ENCODE measurements at places on chromosomes 13 and 19.

DNA sequence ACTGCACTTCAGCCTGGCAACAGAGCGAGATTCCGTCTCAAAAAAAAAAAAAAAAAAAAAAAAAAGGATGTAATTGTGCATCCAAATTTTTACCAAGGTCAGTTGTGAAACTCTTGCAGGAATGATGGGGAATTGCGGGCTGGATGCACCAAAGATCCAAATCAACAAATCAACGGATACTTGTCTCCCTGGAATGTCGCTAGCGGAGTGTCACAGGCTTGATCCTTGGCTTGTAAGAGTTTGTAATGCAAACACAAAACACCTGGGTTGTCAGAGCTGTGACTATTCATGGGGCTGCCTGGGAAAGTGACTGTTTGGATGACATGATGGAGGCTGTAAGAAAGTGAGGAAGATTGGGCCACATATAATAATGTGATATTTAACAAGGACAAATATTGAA, 4.2 kb downstream of the KANK3 start:
- no peak for DNase-seq

- no peak for DNase-seq
These were observed 68.5 kb downstream of the FLT1 start for GRCh38 chr13:28426381-28426780.

DNA sequence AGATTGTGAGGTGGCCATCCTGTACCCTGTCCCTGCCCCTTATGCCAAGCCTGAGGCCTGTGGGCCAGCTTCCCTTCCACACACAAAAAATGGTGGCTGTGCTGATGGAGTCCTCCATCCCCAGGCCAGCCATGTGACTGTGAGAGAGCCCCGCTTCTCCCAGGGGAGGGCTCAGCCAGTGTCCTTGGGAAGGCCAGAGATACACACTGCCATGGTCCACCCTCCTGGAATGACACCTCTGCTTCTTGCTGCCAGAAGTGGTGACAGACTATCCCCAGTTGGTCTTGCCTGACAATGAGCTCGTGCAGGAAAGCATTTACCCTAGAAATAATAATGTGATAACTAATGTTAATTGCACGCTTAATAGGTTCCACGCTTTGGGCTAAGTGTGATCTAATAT, 38.0 kb downstream of the FAM124A start:
- no peak for DNase-seq

DNA sequence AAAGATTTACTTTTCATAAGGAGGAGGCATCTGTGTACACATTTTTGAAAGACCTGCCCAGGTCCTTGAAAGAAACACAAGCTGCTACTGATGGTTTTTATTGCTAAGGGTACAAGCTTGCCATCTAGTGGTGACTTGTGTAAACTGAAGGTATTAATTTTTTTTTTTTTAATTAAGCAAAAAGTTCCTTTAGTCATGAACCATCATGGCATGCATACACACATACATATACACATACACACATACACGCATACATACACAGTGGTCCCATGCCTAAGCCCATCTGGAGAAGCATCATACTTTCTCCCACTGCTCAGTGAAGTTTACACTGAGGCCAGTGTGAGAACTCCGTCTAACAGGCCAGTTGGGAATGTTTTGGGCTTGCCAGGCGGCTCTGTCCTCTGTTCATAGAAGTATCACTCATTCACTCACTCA, 312.5 kb downstream of the DCLK1 start:
- DNase-seq, result no peak

- no peak for DNase-seq
These were observed 529 bp downstream of the ZNF836 start for GRCh38 chr19:52170863-52171320.

- no peak for DNase-seq
These were observed 5.0 kb downstream of the PAK4 start for GRCh38 chr19:39130337-39131254.

DNA sequence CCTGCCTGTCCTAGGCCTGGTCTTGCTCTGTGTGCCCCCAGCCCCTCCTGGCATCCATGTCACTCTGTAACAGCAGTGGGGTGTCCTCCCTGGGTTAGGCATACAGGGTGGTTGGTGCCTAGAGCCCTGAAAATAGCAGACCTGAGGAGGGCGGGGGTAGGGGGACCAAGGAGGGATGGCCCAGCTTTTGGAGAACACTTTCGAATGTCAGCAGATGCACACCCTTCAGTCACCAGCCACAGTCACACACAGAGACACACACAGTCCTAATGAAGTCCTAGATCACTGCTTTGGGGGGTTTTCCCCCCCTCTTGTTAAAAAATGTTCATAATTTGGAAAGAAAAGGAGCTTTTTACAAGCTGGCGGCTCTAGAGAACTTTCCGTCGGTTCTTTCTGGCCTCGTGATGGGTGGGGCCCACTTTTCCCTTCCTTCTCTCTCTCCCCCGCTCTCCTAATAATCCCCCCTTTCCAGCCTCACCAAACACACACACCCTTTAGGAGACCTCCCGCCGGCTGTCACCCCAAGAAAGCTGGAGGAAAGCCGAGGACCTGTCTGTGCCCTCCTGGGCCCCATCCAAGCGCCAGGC, 47.9 kb downstream of the LYL1 start:
- no peak for DNase-seq

DNA sequence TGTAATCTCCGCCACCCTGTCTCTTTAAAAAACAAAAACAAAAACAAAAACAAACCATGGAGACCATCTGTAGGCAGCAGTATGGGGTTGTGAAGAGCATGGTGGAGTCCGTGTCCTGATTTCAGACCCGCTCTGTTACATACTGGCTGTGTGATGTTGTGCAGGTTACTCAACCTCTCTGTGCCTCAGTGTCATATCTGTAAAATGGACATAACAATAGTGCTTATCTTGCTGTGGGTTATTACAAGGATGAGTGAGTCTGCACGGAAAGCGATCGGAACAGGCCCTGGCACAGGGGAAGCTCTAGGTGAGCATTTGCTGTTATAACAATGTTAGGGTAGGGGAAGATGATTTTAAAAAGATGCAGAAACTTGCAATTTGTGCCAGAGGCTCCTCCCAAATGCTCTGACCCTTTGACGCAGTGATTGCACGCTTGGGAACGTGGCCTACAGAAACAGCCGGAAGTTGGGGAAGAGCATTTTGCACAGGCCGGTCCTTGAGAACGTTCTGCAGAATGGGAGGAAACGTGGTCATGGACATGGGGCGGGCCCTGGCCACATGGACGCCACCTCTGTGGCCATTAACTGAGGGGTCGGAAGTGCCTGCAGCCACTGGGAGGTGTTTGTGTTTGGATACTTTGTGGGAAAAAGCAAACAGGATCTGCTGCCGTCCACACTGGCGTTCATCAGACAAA, 15.7 kb upstream of the SELENOW start:
- no peak for DNase-seq

GRCh38 chr19:40228346-40228745, 1.9 kb upstream of the CCNP start:
- no peak for DNase-seq

GRCh38 chr19:10402441-10403038, 802 bp downstream of the CDC37 start:
- no peak for DNase-seq

GRCh38 chr19:42261763-42262162, 6.8 kb upstream of the ERF start:
- no peak for DNase-seq

GRCh38 chr13:73754727-73755292, 379.4 kb downstream of the KLF12 start:
- DNase-seq, result no peak

DNA sequence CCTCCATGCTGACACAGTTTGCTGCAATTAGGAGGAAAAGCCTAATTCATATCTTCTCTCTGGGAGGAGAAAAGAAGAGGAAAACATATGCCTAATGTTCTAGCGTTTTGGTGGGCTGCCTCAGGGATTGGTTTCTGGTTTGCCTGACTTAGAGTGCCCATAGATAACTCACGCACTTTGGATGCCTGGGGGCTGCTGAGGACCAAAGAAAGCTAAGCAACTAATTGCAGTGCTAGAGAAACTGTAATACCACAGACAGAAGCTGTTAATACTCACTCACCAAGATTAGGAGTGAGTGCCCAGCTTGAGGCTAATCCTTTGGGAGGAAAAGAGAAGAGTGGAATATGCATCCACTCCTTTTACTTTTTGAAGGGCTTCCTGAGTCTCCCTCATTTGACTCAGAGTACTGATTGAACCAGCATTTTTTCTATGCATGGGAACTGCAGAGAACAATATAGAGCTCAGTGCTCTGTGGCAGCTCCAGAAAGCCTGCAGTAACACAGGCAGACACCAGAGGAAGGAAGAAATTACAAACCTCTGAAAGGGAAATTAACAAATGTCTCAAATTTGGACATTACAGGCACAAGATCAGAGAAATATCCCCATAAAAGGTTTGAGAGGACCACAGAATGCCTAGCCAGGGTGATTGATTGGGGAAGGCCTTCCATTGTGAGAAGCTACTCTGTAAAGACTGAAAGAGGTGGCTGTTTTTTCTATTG, 666.4 kb downstream of the OLFM4 start:
- no peak for DNase-seq

- no peak for DNase-seq
These were observed 1189.7 kb downstream of the EFNB2 start for GRCh38 chr13:105345730-105346129.

GRCh38 chr19:38908911-38909310, 3.1 kb downstream of the CCER2 start:
- no peak for DNase-seq

DNA sequence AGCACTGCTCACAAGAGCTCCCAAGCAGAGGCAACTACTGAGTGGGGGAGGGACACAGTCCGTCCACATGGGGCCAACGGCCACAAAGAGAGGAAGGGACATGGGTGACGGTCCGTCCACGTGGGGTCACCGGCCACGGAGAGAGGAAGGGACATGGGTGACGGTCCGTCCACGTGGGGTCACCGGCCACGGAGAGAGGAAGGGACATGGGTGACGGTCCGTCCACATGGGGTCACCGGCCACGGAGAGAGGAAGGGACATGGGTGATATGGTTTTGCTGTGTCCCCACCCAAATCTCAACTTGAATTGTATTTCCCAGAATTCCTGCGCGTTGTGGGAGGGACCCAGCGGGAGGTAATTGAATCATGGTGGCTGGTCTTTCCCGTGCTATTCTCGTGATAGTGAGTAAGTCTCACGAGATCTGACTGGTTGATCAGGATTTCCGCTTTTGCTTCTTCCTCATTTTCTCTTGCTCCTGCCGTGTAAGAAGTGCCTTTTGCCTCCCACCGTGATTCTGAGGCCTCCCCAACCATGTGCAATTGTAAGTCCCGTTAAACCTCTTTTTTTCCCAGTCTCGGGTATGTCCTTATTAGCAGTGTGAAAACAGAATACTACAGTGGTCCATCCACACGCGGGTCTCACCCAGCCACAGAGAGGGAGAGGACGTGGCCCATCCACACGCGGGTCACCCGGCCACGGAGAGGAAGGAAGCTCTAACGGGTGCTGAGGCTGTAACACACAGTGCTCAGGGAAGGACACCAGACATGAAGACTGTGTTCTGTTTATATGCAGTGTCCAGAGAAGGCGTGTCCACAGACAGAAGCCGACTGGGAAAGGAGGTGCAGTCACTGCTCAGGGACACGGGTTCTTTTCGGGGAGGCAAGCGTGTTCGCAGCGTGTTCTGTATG, 48.5 kb downstream of the GAS6 start:
- DNase-seq, result peak; percentile 25

- no peak for DNase-seq
These were observed 32.3 kb upstream of the EHD2 start for GRCh38 chr19:47680858-47681332.

DNA sequence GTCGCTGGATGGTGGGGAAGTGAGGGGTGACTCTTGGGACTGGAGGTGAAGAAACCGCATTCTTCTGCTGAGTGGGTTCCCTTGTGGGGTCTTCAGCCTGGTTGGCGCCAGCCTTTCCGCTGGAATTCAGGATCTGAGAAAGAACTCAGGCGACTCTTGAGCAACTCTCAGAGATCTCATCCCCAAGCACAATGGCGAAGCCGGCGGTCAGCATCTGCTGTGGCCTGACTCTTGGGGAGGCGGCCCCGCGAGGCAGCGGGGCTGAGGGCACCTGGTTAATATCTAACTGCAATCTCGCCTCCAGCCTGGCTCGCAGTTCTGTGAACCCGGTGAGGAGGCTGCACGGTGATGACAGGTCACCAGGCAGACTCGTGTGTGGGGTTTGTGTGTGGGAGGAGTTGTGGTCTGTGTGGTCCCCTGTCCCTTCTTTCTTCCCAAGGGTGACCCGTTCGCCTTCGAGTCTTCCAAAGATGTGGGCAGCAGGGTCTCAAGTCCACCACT, 883 bp downstream of the ZNF441 start:
- no peak for DNase-seq

GRCh38 chr19:35563207-35563829, at the start of gene ATP4A:
ATP4A (minus strand) TSS chr19:35563658; CDS start chr19:35563629, 29 bp downstream.
- no peak for DNase-seq

DNA sequence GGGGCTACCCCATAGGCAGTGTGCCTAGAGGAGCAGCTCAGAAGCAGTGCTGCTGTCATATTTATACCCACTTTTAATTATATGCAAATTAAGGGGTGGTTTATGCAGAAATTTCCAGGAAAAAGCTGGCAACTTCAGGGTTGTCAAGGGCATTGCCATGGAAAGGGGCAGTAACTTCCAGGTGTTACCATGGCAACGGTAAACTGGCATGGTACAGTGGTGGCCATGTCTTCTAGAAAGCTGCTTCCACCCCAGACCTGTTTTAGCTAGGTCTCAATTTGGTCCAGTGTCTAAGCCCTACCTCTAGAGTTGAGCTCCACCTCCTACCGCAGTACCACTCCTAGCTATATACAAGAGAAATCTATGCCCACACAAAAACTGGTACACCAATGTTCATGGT, 11.3 kb downstream of the PNMA8A start:
- DNase-seq, result no peak

DNA sequence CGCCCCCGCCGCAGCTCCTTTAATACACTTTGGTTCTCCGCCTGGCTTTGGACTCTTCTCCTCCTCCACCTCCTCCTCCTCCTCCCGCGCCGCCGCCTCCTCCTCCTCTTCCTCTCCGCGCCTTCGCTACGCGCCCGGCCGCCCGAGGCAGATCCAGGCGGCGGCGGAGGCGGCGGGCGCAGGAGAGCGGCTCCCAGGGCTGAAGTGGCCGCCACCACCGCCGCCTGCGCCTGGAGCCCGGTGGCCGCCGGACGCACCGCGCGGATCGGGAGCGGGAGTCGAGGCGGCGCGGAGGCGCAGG, at the start of gene ZIC2:
Gene ZIC2 (plus strand): TSS at position 50 of the 301 bp plus-strand sequence. CDS start 281 bp downstream, outside the sequence.
- no peak for DNase-seq

- DNase-seq, result no peak
These were observed 118.1 kb upstream of the FRY start for GRCh38 chr13:31913459-31913858.

- no peak for DNase-seq
These were observed 4.9 kb upstream of the ZC3H13 start for GRCh38 chr13:46057256-46058015.
